ENCODE measurements at places on chromosomes 1 and 21.

DNA sequence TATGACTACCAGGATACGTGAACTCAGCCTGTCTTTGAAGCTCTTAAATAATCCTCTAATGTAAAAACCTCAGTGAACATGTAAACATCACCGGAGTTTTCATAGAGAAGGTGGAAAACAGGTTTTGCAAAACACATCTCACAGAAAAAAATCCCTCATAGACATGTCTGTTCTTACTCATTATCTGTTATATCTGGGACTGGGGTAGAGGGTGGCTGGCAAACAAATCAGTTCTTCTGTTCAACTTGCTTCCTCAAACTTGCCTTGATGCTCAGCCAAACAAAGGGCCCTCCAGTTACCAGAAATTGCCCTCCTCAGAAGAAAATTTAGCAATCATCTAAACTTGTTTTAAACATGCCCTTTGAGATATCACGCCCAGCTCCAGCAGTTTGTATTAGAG is 66.1 kb upstream of the CXADR start:
- DNase-seq = no peak

DNA sequence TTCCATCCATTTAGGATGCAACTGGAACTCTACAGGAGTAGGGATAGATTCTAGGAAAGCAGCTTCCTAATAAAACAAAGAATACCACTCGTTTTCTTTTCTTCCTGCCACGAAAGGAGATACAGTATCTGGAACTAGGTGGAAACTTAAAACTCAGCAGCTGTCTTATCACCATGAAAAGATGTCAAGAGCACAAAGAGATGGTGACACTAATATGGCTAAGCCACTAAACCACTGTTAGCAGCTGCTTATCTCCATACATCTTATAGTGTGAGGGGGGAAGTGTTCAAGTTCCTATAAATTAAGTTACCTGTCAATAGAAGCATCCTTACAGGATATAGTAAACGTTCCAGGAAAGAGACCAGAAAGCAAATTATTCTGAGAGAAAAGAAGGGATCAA is 162.5 kb downstream of the TYW3 start:
- no peak for DNase-seq

GRCh38 chr1:3858231-3858981 is 1.1 kb downstream of the DFFB start:
- DNase-seq = no peak

DNA sequence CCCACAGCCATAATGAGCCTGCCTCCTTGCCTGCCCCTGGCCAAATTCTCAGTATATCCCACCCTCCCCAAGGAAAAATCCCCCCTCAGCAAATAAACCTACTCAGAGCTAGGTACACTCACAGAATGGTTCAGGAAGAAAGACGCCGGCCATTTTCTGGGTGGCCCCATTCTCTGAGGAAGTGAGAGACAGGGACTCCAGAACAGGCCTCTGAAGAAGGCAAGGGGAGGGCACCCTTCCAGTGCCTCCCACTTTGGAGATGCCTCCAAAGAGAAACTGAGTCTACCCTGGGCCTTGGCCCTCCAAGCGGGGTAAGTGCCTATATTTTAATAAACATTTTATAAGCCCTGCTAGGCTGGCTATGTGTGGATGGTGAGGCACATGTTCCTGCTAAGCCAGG is 2.3 kb downstream of the PACC1 start:
- DNase-seq = no peak

- no peak for DNase-seq
Measured at GRCh38 chr1:40944326-40944725, 35.2 kb upstream of the CTPS1 start.
